Upper lobe of left lung (tissue), 6 donors: ENCODE measurements at places on chromosomes 1 and 21. TPM values are rescaled to one million over a fixed set of nuclear protein-coding genes. Genes with fewer than 3 reads are reported as not detected.

DNA sequence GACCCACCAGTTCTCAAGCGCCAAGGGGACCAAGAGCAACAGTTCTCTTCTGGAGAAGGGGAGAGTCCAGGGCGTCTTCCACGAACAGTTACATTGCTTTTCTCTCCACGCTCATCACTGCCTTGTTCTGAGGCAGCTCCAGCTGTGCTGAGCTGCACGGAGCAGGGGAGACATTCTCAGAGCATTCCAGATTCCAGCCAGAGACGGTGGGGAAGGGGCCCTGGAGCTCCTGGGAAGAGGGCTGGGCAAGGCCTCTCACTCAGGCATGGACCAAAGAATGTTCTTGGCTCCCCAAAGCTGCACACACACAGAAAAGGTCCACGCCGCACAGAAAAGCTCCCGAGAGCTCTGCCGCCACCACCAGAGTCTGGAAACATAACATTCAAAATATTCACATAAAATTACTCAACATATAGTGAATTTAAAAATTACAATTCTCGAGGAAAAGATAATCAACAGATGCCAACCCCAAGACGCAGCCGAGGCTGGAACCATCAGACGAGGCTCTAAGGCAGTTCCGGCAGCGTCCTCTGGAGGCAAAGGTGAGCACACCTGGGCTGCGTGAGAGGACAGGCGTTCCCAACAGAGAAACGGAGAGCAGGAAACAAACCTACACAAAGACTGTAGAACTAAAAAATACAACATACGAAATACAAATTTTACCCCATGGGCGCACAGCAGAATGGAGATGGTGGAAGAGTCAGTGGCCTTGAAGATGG is 40.5 kb downstream of the UBE2G2 start:
- H3K4me1 ChIP-seq: no peaks in the 10 kb centered on the region
- no peaks in the 10 kb centered on the region for H3K27me3 ChIP-seq
- no peak overlapping the region for H3K4me3 ChIP-seq
- no peak overlapping the region for H3K27ac ChIP-seq

GRCh38 chr1:46062651-46063319 is 69.6 kb downstream of the PIK3R3 start:
- no peaks in the 10 kb centered on the region for H3K27me3 ChIP-seq
- H3K27ac ChIP-seq: peak overlapping the region; percentile 27
- DNase-seq: no peak
- H3K4me3 ChIP-seq: no peak overlapping the region
- no peaks in the 10 kb centered on the region for H3K36me3 ChIP-seq

- H3K4me3 ChIP-seq: no peak overlapping the region
- no peaks in the 10 kb centered on the region for H3K27me3 ChIP-seq
- H3K36me3 ChIP-seq: no peaks in the 10 kb centered on the region
- no peak overlapping the region for H3K27ac ChIP-seq
These were observed 9.2 kb upstream of the NGF start for GRCh38 chr1:115347282-115347681.

DNA sequence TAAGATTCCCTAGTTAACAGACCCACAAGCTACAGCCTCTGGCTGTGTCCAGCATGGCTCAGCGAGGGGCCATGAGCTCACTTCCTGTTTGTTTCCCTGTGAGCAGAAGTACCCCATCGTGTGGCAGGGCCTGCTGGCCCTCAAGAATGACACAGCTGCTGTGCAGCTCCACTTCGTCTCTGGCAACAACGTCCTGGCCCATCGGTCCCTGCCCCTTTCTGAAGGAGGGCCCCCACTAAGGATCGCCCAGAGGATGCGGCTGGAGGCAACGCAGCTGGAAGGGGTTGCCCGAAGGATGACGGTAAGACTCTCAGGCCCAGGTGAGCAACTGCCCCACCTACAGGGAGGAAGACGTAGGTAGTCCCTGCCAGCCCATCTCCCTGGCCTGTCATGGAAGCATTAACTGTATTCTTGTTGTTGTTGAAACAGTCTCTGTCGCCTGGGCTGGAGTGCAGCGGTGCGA is 38.2 kb downstream of the ZBTB17 start:
- DNase-seq: no peak
- H3K27ac ChIP-seq: no peak overlapping the region
- H3K4me3 ChIP-seq: no peak overlapping the region
- no peaks in the 10 kb centered on the region for H3K27me3 ChIP-seq

Gene SAMSN1
- total RNA-seq: 16.4 TPM

- no peaks in the 10 kb centered on the region for H3K36me3 ChIP-seq
- peaks cover 13% of the 10 kb centered on the region for H3K4me1 ChIP-seq
- H3K4me3 ChIP-seq: peak overlapping the region; percentile 82
- H3K27ac ChIP-seq: peak overlapping the region; percentile 95
- no peak for DNase-seq
These were observed 881 bp downstream of the USP25 start for GRCh38 chr21:15730484-15731242.

DNA sequence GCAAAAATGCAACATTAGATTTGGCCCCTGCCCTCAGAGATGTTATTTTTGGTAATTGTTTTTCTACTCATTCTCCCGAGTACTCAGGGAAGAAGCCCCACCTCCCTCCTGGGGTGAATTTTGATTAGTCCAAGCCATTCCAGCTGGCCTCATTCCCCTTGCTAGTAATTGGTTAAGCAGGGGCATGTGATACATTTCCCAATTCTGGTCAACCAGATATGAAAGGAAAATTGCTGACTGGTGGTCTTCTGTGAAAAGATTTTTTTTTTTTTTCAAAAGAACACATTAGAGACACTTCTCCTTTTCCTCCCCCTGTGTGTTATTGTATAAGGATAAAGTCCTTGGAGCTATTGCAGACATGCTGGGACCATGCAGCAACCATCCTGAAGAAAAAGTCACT is 71.1 kb upstream of the AKT3 start:
- no peaks in the 10 kb centered on the region for H3K27me3 ChIP-seq
- no peaks in the 10 kb centered on the region for H3K36me3 ChIP-seq
- DNase-seq: no peak

Gene NTMT2
- total RNA-seq: not detected

Gene GBP5
- 6.6 TPM for total RNA-seq

DNA sequence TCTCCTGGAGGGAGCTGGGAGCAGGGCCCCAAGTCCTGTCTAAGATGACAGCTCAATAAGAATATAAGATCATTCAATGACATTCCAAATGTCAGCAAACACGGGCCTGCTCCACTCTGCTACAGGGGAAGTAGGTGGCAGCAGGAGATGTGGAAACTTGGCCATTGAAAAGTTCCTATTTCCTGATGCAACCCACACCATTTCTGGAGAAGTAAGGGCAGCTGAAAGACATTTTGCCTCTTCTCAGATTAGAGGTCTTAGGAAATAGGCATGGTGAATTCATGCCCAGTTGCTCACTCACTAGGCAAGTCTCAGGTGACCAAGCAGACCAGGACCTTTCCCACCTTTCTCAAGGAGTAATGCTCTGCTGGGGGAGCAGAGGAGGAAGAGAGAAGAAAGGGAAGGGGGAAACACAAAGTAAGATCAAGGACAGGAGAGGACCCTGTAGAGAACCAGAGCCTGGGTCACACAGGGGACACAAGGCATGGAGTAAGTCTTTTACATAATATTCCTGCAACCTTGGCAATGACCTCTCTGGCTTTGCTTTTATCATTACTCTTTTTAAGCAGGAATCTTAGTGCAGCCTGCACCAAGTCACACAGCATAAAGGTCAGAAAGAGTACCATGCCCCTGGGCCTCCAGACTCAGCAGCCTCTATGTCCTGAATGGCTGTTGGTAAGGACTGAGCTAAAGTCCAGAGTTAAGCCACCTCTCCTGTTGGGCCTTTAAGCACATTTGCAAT is 68.9 kb downstream of the DMAP1 start:
- H3K27ac ChIP-seq: no peak overlapping the region
- DNase-seq: no peak
- H3K4me1 ChIP-seq: no peaks in the 10 kb centered on the region
- H3K4me3 ChIP-seq: no peak overlapping the region
- no peaks in the 10 kb centered on the region for H3K27me3 ChIP-seq
- peaks cover 8% of the 10 kb centered on the region for H3K36me3 ChIP-seq

Gene OR2L5
- not detected for total RNA-seq

Gene TDRD5
- total RNA-seq: not detected

GRCh38 chr21:17578162-17578561 is 34.5 kb downstream of the BTG3 start:
- no peaks in the 10 kb centered on the region for H3K27me3 ChIP-seq
- no peak overlapping the region for H3K27ac ChIP-seq
- no peak overlapping the region for H3K4me3 ChIP-seq
- H3K36me3 ChIP-seq: no peaks in the 10 kb centered on the region

Gene LY9
- 3.2 TPM for total RNA-seq

GRCh38 chr21:25214676-25215075 is 392.6 kb downstream of the MRPL39 start:
- no peaks in the 10 kb centered on the region for H3K36me3 ChIP-seq
- DNase-seq: no peak
- H3K4me1 ChIP-seq: no peaks in the 10 kb centered on the region
- no peak overlapping the region for H3K27ac ChIP-seq
- no peaks in the 10 kb centered on the region for H3K27me3 ChIP-seq

DNA sequence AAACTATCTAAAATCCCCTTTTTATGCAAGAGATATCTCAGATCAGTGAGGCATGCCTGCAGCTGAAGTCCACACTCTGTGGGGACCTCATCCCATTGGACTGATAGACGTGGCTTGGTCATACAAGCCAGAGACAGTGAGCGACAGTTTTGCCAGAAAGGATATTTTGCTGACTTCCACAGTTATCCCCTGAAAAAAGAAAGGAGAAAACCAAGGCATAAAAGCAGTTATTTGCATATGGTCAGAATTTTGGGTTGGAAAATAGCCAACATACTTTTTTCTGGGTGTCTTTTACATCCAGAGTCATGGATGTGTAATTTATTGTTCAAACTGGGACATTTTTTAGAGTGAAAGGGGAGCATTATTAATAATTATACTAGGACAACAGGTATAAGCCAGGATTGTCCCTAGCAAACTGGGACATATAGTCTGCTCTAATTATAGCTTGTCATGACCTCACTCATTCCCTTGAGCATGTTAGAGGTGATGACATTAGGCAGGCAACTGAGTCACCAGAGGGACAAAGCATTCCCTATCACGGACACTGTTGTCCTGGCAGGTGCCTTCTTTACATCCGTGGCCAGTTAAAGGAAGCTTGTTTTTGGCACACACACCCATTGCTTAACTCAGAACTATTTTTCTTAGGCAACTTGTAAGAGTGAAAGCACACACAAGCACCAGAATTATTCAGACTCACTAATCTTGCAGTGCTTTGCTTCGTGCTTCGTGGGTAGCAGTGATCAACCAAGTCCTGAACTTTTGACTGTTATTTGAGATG is 65.5 kb downstream of the PRRX1 start:
- H3K4me3 ChIP-seq: no peak overlapping the region
- no peaks in the 10 kb centered on the region for H3K4me1 ChIP-seq
- H3K27me3 ChIP-seq: no peaks in the 10 kb centered on the region
- no peaks in the 10 kb centered on the region for H3K36me3 ChIP-seq
- no peak for DNase-seq
- H3K27ac ChIP-seq: no peak overlapping the region

GRCh38 chr1:27122652-27123051 is 32.3 kb downstream of the SLC9A1 start:
- H3K27me3 ChIP-seq: no peaks in the 10 kb centered on the region
- no peaks in the 10 kb centered on the region for H3K36me3 ChIP-seq
- H3K27ac ChIP-seq: peak overlapping the region; percentile 73

Gene C1orf167
- total RNA-seq: 11.4 TPM

GRCh38 chr1:11147197-11147770 is 41.9 kb upstream of the ANGPTL7 start:
- peaks cover 75% of the 10 kb centered on the region for H3K36me3 ChIP-seq
- H3K27ac ChIP-seq: no peak overlapping the region
- no peak for DNase-seq
- no peaks in the 10 kb centered on the region for H3K27me3 ChIP-seq
- no peak overlapping the region for H3K4me3 ChIP-seq

DNA sequence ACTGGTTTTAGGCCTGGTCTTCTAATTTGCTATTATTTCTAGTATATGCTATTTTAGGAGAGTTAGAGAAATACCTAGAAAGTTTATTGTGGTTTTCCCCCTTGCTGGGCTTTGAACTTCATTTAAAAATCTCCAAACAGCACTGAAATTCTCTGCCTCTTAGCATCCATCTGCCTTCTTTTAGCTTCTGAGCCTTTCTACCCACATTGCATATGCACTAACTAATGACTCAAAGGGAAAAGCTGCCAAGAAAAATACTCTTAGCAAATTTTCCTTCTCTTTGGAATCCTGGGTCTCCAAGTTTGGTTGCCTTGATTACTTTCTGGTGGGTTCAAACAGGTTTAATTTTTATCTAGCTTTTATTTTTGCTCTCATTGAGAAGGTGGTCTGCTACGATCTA is 408.4 kb upstream of the PTBP2 start:
- no peaks in the 10 kb centered on the region for H3K27me3 ChIP-seq
- H3K36me3 ChIP-seq: no peaks in the 10 kb centered on the region
- no peaks in the 10 kb centered on the region for H3K4me1 ChIP-seq
- no peak for DNase-seq
- no peak overlapping the region for H3K27ac ChIP-seq

Gene LCK
- 9.7 TPM for total RNA-seq

DNA sequence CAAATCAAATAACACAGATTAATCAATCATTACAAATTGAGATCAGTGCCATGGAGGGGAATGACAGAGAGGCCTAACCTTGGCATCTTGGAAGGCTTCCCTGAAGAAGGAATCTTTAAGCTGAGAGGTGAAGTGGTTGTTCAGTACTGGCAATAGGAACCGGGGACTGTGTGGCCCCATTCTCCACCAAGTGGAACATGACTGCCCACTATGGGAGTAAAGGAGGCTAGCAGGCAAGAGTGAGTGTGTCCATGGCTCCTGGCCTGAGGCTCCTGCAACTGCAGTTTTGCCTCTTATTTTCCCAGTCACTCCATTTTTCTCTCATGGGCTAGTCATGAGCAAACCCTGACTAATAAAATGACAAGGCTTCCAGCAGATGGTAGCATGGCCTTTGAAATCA is 112.2 kb upstream of the GJB5 start:
- H3K4me1 ChIP-seq: no peaks in the 10 kb centered on the region
- DNase-seq: peak; percentile 28
- no peak overlapping the region for H3K27ac ChIP-seq
- no peaks in the 10 kb centered on the region for H3K36me3 ChIP-seq

GRCh38 chr1:3397311-3397710 is 57.2 kb upstream of the ARHGEF16 start:
- H3K27ac ChIP-seq: no peak overlapping the region
- H3K4me3 ChIP-seq: no peak overlapping the region
- H3K4me1 ChIP-seq: peaks cover 21% of the 10 kb centered on the region
- DNase-seq: no peak
- H3K36me3 ChIP-seq: no peaks in the 10 kb centered on the region

Gene MAP3K6
- total RNA-seq: 127 TPM

Gene MCOLN3
- 5.6 TPM for total RNA-seq
